Body of pancreas (tissue), 4 donors: ENCODE measurements at places on chromosomes 3 and 15. TPM values are rescaled to one million over a fixed set of nuclear protein-coding genes. Genes with fewer than 3 reads are reported as not detected.

Gene ITGA11
- 1.0 TPM for total RNA-seq

Gene SLC24A5
- not detected for total RNA-seq

DNA sequence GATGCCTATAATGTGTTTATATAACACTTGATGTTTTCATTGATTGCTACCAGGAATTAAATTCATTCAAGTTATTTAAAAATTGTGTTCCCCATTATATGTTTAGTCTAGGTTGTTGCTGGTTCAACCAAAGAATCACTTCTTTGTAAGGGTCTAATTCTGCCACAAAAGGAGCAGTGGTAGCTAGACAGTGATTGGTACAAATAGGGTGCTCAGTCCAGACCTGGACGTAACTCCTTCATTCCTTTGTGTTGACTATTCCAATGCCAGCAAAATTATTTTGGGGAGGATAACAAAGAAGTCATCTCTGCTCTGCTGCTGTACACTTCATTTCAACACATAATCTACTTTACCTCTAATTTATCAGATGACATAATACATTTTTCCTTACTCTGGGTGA, 1.2 kb downstream of the CHMP2B start:
- DNase-seq = no peak

DNA sequence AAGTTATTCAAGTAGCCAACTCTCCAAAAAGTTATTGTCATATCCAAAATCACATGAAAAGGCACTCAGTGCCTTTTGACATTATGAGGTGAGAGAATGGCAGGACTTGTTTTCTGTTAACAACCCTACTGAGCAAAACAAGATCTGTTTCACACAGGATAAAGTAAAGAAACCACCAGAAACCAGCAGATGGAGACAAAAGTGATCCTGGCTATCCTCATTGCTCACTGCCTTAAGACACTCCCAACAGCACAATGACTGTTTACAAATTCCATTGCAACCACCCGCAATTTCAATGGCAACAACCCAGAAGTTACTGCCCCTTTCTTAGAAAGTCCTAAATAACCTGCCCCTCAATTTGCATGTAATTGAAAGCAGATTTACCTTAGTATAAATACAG, 352.6 kb upstream of the NDN start:
- DNase-seq = no peak

- no peak for DNase-seq
Measured at GRCh38 chr3:161740421-161740820, 243.8 kb downstream of the OTOL1 start.

- no peak for DNase-seq
Measured at GRCh38 chr3:50666837-50667236, 7.9 kb upstream of the DOCK3 start.
